Thyroid gland (tissue), 4 donors: ENCODE measurements at places on chromosomes 5 and 9.

- DNase-seq = peak; percentile 74
Measured at GRCh38 chr5:16934123-16934522, 2.0 kb downstream of the MYO10 start.

GRCh38 chr5:430214-430925, 12.6 kb upstream of the EXOC3 start:
- no peak for DNase-seq

DNA sequence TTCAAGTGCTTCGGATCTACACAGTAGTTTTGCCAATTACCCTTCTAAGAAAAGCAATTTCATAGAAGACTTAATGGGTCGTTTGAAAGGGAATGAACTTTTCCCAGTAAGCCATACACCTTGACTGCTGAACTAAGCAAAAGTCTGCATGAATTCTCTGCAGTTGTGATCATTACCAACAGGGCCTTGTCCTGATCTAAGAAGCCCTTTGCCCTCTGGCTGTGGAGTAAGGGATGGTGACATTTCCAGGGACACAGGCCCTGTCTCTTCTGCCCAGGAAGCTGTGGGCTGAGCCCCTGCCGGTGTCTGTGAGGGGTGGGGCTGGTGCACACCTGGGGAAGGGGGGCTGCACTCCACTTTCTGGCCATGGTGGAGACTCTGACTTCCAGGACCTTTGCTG, 30.5 kb downstream of the ZDHHC11 start:
- no peak for DNase-seq

GRCh38 chr5:96714951-96715451, 52.8 kb downstream of the CAST start:
- peak; percentile 57 for DNase-seq

DNA sequence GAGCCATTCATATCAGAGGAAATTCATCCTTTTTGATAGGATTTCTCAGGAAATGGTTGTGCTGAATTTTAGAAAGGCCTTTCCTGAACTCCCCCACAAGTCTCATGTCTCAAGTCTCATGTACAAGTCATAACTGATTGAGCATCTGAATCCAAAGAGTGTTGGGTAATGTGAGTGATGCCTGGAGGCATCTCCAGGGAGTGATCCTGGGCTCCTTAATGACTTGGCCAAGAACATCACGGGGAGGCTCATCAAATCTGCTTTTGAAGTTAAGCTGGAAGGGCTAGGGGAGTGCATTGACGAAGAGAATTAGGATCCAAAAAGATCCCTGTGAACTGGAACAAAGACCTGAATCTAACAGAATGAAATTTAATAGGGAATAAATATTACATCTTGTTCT, 79.2 kb downstream of the MAST4 start:
- no peak for DNase-seq

GRCh38 chr5:16492398-16493140, 27.0 kb upstream of the ZNF622 start:
- DNase-seq = no peak

DNA sequence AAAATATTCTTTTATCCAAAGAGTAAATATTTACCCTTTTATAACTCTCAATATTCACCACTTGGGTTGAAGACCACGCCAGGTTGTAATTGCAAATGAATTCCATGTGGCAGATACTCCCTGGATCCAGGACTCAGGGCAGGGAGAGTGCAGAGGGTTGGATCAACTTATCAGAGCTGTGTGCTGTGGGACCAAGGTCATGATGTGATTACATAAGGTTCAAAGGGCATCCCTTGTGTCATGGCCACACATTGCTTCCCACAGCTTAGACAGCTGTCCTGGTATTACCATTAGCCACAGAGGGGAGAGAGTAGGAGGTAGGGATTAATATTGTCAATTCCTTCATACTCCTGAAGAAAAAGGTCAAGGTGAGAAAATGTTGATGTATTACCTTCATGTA, 133.9 kb downstream of the JAKMIP2 start:
- DNase-seq = no peak

- no peak for DNase-seq
Measured at GRCh38 chr5:150119421-150120061, 33.2 kb upstream of the CSF1R start.

GRCh38 chr5:157026789-157027424, 32.0 kb downstream of the HAVCR1 start:
- peak; percentile 44 for DNase-seq

- no peak for DNase-seq
Measured at GRCh38 chr9:27019589-27019988, 14.1 kb upstream of the LRRC19 start.

- no peak for DNase-seq
Measured at GRCh38 chr9:26893030-26893676, 551 bp upstream of the CAAP1 start.

DNA sequence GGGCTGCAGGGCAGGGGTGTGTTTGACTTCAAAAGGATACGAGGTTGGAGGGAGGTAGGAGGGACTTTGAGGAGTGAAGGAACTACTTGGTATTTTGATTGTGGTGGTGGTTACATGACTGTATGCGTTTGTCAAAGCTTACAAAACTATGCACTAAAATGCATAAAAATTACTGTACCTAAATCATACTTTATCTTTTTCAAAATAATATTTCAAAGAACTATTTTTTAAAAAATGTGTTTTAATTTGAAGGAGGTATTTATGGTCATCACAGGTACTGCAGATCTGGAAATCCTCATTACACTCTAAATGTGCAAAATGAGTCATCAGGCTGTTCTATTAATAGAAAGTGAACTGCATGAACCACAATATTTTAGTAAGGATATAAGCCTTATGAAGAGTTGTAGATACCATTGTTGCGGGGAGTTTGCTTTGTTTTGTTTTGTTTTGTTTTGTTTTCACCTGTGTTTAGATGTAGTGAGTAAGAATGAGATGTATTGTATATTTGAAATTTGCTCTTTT, 116.9 kb downstream of the ARRDC3 start:
- DNase-seq = no peak
